Cardiac septum (tissue), 1 donor: ENCODE measurements at places on chromosomes 16 and 17. TPM values are rescaled to one million over a fixed set of nuclear protein-coding genes. Genes with fewer than 3 reads are reported as not detected.

DNA sequence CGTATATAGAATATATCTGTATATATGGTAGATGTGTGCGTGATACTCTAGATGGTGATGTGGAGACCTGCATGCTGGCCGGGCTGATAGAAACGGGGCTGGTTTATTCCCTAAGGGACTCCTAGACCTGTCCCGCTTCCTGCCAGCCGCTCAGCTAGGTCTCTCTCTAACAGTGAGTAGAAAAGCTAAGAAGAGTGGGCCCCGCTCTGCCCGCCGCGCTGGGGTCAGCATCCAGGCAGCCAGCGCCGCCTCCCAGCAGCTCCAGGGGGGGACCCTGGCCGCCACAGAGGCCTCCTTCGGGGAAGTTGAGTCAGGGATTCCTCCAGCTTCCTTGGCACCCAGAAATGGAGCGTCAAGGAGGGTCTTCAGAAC lies 9.4 kb downstream of the CYGB start:
- DNase-seq = no peak

- DNase-seq = no peak
Measured at GRCh38 chr17:34182036-34182803, 72.9 kb upstream of the CCL2 start.

GRCh38 chr16:13896543-13897182 lies 23.3 kb upstream of the ERCC4 start:
- no peak for DNase-seq

DNA sequence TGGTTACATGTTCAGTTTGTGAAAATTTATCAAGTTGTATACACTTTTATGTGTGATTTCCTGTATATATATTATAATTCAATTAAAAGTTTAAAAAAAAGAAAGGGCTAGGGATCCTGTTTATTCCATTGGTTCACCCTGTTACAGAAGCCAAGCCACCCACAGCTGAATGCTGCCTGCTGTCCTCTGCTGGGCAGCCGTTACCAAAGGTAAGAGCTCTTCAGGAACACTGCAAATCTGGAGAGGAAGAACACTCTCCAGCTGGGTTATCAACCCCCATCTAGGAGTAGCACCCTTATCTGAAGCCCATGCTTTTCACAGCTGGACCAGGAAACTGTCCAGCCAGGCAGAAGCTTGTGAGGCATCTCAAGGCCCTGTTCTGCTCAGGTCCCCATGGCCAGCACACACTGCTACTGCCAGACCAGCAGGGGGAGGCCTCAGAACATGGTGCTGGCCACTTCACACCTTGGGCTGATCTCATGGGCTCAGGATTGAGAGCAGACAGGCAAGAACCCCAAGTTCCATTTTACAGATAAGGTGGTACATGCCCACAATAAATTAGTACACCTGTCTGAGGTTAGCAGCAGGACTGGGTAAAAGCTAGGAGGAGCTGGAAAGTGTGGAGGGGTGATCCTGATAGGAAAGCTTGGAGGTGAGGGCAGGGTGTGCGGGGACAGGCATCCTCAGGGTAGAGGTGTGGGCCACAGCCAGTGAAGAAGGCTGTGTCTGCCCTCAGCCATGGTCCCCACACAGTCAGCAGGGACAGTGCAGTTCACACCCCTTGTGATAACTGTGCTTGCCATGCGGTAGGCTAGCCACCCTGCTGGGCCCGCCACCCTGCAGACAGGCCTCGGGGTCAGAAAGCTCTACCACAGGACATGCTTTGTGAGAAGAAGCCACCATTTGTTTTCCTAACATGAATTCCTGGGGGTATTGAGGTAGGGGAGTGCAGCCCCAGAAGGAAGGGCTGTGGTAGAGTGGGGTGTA lies 54.3 kb upstream of the SREBF1 start:
- no peak for DNase-seq

DNA sequence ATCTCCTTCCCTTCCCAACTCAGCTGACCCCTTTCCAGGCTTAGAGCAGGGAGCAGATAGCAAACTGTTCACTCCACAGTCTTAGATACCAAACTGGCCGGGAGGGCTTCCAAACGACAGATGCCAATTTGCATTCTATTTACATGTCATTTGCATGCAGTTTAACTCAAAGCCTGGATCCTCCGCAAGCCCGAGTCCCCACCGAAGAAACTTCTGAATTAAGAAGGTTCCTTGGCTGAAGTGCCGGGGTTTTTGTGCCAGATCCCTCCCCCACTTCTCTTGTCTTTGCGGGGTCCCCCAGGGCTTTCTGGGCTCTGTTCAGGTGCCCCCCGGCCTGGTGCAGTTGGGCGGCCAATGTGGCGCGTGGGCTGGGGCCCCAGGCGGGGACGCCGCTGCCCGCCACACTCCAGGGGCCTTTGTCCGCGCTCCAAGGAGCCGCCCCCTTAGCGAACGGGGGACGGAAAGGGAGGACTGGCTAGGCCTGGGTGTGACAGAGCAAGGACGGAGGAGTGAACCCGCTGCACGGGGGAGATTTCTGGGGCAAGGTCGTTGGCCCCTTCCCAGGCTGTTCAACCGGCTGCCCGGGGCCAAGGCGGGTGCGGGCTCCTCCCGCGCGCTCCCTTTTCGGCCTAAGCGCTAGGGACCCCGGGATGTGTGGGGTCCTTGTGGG lies 1.2 kb downstream of the GPRC5B start:
- no peak for DNase-seq

DNA sequence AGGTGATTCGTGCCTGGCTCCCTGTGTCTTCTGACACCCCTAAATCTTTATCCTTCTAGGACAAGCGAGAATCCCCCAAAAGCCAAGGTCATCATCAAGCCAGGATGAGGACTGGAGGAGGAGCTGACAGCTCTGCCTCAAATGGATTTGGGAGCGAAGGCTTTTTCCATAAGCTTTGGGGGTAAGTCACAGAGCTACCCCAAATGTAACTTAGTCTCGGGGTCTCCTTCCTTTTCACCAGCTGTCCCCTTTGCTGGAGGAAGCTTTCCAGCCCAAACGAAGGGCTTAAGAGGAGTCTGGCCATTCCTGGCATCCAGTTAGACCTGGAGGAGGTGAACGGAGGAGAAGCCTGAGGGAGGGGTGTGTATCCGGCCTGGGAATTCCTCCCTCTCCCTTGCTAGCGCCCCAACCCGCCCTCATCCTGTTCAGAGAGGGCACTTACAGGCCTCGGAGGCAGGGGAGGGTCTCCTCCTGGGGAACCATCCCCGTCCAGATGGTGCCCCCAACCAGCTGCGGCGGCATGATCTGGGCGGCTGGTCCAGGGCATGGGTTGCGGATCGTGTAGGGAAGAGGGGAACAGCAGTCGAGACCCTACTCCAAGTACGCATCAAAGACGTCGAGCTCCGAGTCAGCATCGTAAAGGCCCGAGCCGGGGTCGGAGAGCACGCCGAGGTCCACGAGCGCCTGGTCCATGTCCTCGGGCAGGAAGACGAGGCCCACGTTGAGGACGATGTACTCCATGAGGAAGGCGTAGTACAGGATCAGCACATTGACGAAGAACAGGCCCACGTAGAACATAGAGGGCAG lies 938 bp downstream of the DEXI start:
- no peak for DNase-seq

GRCh38 chr16:19165101-19165500 lies 2.9 kb upstream of the SYT17 start:
- DNase-seq = no peak

- DNase-seq = no peak
Measured at GRCh38 chr17:67476787-67477335, 99.8 kb downstream of the PITPNC1 start.

- DNase-seq = no peak
Measured at GRCh38 chr17:73304438-73304837, 7.4 kb downstream of the CDC42EP4 start.

The MBTPS1 gene
- 53.2 TPM for total RNA-seq

The ALOX15 gene
- total RNA-seq = 0.35 TPM

The ZNF821 gene
- 7.2 TPM for total RNA-seq
